ENCODE measurements at places on chromosomes 2 and 18.

DNA sequence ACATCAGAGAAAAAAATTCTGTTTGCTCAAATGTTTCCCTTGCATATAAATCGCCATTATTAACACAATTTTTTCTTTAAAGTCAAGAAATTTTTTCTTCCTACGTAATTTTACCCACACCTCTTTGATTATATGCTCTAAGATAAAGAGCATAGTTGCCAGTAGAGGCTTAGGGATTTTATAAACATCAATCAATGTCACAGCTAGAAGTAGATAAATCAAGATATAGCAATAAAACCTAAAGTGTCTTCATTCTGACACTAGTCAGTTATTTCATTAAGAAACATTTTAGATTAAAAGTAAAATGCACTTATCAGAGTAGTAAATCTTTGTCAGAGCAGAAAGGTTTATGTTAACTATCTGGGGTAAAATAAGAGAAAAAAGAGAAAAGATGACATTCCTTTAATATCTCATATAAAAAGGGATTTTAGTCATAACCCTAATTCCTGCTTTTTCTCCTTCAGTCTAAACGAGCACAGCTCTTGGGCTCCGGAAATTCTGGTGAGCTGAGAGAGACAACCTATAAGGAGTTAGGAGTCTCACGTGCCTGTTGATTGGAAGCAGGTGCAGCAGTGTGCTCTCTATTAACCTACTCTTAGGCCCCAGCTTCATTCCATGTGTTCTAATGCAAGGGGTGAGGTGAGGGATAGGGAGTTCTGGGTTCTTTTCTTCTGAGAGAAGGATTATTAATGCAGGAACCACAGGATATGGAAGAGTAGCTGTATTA, 172.4 kb upstream of the GULP1 start:
- DNase-seq, result no peak

- DNase-seq, result peak; percentile 4
These were observed 43.8 kb downstream of the CDH19 start for GRCh38 chr18:66560094-66560493.

DNA sequence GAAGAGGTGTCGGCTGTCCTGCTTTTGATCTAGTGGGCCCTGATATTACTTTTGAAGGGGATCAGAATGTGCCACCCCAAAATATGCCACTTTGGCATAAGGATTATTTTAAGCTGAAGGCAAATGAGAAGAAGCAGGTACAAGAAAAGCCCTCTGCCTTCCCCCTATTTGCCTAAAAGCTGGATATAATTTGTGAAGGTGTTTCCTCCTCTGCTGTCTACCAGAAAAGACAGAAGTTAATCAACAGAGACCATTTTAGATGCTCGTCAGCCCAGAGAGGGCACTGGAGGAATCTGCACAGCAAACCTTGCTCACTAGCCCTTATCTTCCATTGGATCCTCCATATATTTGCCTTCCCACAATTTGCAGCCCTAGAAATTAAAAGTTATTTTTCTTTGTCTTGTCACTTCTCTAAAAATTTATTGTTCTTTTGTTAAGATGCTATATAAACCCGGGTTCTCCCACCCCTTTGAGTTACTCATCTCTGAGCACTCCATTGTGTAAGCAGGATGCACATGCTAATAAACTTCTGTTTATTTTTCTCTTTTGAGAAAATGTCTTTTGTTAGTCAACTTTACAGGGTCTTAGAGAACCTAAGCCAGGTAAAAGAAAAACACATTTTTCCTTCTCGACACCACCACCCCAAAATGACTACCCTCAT, 163.2 kb upstream of the SLC1A4 start:
- no peak for DNase-seq

- DNase-seq, result peak; percentile 10
These were observed 633.2 kb upstream of the PKDCC start for GRCh38 chr2:41414486-41415230.

GRCh38 chr2:191188550-191189093, 37.8 kb upstream of the STAT4 start:
- no peak for DNase-seq

GRCh38 chr2:103004426-103004942, 242.7 kb downstream of the TMEM182 start:
- DNase-seq, result no peak

DNA sequence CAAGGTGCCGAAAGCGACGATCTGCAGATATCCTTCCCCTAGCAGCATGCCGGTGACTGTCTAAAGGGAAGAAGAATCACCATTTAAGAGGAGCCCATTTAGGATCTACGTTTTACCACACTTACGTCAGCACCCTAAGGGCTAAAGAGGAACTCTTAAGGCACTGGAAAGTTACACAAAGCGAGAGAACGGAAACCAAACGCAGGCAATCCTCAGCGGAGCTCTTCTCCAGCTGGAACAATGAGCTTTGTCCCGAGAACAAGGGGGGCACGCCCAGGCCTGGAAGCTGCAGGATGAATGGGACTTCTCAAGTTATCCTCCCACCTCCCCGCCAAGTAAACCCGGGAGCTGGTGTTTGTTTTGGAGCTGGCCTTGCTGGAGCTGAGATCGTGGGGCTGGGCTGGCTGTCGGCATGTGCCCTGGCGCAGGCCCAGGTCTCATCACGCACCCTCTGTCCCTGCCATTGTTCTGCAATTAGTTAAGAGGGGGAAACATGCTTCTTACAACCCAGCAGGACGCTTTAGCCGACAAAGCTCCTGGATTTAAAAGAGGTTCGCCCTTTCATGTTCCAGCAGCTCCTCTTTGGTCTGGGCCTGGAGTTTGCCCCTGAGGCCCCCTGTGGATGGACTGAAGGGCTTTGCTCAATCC, 36.4 kb downstream of the PXDN start:
- DNase-seq, result peak; percentile 68

DNA sequence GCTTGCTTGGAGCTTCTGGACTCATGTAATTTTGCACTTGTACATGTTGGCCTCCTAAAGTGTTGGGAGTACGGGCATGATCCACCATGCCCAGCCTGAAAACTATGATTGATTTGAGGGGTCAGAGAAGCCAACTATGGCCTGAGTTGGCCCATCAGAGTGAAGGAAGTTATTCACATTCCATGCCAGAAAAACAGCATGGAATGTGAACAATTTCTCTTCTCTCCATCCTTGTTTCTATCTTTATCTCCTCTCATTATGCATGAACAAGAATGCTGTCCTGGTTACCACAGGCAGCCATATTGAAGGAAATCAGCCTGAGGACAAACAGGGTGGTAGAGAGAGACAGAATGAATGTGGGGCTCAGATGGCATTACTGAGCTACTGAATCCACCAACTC, 3.5 kb upstream of the CD226 start:
- DNase-seq, result no peak

- DNase-seq, result no peak
These were observed 5.0 kb upstream of the TGIF1 start for GRCh38 chr18:3444954-3445353.

DNA sequence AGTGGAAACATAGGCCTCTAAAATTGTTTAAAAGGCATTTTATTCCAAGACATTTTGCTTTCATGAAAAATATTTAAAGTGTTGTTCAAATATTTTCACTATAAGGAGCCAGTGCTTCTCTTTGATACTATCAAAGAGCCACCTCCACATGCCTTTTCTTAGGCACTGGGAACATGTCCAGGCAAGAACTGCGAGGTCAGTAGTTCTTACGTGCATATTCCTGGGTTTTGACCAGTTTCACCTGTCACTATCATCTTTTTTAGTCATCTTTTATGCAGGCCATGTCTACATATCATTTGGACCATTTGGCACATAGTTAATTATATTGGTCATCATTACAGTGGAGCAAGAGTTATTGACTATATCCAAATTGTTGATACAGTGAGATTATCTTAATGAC, 195.3 kb downstream of the CCDC85A start:
- DNase-seq, result no peak

DNA sequence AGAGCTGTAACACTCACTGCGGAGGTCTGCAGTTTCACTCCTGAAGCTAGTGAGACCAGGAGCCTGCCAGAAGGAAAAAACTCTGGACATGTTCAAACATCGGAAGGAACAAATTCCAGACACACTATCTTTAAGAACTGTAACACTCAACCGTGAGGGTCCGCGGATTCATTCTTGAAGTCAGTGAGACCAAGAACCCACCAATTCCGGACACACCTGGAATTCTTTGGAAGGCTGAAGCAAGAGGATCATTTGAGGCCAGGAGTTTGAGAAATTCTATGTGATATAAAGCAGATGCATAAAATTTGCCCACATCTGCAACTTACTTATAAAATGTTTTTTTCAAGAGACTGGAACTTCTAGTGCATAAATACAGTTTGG, 43.5 kb upstream of the ITSN2 start:
- DNase-seq, result no peak

DNA sequence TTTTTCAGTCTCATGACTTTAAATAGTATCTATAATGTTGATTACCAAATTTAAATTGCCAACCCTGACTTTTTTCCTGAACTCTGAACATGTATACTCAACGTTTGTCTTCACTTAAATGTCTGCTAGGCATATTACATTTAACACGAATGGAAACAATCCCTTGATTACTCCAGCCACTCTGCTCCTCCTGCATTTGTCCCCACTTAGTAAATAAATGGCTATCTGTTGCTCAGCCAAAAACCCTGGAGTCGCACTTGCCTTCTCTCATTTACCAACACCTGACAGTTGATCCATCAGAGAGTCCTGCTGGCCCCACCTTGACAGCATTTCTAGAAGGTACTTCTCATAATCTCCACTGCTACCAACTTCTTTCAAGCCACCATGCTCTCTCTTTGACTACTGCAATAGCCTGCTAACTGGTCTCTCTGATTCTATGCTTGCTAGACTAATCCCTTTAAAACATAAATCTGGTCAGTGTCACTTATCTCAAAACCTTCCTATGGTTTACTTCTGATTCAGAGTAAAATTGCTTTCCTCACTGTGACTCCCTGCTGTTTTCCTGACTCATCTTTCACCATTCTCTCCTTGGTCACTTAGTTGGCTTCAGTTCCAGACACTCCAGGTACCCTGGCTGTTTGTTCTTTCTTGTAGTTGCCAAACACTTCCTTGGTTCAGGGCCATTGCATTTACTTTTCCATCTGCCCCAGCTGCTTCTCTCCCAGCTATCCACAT, 31.9 kb downstream of the SPAG16 start:
- no peak for DNase-seq

GRCh38 chr2:237297421-237298150, 116.4 kb downstream of the COL6A3 start:
- no peak for DNase-seq

DNA sequence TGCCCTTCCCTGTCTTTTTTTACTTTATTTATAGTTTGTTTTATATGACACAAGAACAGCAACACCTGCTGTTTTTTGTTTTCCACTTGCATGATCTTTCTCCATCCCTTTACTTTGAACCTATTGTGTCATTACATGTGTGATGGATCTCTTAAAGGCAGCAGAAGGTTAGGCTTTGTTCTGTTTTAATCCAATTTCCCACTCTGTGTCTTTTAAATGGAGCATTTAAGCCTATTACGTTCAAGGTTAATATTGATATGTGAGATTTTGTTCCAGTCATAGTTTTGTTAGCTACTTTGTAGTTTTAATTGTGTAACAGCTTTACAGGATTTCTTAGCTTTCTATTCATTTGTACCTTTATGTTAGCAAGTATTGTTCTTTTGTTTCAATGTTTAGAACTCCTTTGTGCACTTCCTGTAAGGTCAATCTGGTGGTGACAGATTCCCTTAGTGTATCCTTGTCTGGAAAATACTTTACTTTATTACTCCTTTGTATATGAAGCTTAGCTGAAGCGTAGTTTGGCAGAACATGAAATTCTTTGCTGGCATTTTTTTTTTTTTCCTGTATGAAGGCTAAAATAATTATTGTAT, 1443.0 kb upstream of the LRRTM1 start:
- DNase-seq, result no peak

- DNase-seq, result no peak
These were observed 498.0 kb downstream of the CCDC85A start for GRCh38 chr2:56681659-56682396.

GRCh38 chr2:88442473-88442872, 10.0 kb downstream of the FOXI3 start:
- DNase-seq, result no peak

- no peak for DNase-seq
These were observed 28.8 kb downstream of the RIF1 start for GRCh38 chr2:151438506-151438905.

- no peak for DNase-seq
These were observed 225.4 kb upstream of the SMAD2 start for GRCh38 chr18:48155856-48156255.

GRCh38 chr2:43158259-43158880, 68.0 kb downstream of the ZFP36L2 start:
- peak; percentile 86 for DNase-seq

- peak; percentile 50 for DNase-seq
These were observed 429.4 kb upstream of the TRIB2 start for GRCh38 chr2:12287220-12287751.

- DNase-seq, result no peak
These were observed 66.3 kb upstream of the HS6ST1 start for GRCh38 chr2:128384956-128385355.

DNA sequence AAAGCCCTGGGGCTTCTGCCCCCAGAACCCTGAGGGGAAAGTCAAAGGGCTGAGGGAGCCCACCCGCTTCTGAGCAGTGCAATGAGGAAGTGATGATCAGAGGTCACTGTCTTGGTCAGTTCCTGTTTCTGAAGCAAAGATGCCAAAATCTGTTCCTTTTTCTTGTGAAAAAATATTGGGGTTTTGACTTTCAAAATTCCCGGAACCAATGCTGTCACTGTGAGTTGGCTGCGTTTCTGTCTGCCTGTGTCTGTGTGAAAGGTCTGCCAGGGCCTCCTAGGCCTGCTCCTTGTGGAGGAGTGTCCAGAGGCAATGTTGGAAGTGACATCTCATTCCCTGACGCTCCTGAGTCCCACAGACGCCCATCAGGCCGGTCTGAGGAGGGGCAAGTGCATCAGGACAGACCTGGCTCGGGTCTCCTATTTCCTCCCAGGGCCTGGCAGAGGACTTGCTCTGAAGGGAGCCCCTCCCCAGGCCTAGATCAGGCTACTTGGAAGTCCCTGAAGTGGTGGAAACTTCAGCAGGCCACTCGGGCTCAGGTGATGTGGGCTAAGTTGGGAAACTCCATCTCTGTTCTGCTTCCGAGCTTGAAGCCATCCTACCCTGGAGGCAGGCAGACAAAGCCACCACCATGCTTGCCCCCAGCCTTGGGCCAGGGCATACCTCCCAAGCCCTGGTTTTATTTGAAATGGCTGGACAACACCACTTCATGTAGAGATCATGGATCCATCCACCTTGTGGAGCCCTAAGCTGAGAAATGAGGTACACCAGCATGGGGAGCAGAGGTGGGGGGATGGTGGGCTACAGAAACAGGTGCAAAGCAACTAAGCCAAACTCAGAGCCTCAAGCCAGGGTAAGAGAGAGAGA, 51.0 kb downstream of the PKDCC start:
- DNase-seq, result no peak

GRCh38 chr18:74163019-74163660, 14.8 kb downstream of the TIMM21 start:
- DNase-seq, result peak; percentile 49

DNA sequence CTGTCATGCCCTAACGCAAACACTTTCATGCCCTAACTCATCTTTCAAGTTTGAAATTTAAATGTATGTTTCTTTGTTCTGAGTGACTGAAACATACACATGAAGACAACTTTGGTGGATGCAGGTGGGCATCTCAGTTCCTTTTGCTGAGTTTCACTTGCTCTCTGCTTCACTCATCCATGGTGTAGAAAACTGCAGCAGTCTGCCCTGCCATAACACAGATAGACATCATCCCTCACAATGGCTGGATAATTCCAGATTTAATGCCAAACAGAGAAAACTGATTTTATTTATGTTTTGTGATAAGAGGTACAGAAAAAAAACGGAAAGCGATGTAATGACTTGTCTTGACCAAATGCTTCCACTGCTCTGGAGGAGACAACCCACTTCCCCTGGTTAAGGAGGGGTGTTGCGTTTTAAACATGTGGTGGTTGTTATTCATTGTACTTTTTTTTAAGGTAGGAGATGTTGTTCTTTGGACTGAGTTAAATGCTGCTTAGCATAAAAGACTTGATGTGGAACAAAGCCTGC, 70.4 kb downstream of the RHBDD1 start:
- no peak for DNase-seq

Measured in RWPE1 (cell line).